Epithelial cell of esophagus (primary cell): ENCODE measurements at places on chromosomes 7 and 10.

DNA sequence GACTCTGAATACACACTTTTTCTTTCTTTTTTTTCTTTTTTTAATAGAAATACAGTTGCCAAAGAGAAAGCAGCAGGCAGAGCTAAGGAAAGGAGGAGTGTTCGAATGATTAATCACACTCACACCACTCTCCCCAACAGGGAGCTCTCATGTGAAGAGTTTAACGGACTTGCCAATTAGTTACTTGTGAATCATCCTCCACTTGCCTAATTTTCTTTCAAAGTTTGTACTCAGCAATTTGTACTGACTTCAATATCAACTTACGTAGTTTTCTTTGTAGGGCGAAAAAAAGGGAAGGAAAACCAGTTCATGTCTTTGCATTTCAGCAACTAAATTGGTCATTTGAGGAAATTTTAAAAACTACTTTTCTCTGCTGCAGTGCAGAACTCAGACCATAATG lies 109.2 kb downstream of the PIP4K2A start:
- peak; percentile 89 for DNase-seq

GRCh38 chr10:69055241-69055640 lies 32.7 kb upstream of the SRGN start:
- no peak for DNase-seq

DNA sequence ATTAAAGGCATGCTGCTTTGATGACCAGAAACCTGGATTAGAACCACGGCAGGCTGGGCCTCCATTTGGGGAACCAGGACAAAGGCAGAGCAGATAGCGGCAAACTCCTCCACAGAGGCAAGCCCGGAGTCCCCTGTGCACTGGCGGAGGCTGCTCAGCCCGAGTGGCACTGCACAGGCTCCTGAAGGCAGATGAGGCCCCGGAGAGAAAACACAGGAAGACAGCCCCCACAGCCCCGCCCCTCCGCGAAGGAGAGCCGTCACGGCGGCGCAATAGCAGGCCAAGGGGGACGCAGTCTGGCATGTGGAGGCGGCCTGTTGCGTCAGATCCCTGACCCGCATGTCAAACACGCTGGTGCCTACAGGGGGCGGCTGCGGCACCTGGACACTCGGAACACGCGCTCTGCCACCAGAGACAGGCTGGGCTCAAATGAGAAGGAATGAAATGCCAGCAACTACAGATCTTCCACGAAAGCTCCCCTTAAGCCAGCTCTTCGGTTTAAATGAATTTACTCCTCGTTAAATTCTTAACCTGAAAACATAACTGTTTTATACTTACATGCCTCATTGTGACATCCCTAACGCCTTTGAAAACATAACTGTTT lies 128.5 kb downstream of the MAD1L1 start:
- DNase-seq: peak; percentile 61

DNA sequence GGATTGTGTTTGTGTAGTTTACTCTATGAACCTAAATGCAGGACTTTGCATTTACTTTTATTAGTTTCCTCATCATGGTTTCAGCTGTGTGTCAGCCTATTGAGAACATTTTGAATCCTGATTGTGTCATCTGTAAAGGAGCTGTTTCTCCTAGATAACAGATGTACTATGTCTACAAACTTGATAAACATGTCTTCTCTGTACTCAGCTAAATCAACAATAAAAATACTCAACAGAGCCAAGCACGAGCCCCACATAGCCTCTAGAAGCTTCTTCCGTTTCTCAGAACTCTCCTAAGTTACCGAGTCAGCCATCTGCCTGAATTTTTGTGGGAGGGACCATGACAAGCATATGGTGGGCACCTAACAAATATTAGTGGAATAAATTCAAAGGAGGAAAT lies 234.7 kb downstream of the SKAP2 start:
- DNase-seq: no peak

DNA sequence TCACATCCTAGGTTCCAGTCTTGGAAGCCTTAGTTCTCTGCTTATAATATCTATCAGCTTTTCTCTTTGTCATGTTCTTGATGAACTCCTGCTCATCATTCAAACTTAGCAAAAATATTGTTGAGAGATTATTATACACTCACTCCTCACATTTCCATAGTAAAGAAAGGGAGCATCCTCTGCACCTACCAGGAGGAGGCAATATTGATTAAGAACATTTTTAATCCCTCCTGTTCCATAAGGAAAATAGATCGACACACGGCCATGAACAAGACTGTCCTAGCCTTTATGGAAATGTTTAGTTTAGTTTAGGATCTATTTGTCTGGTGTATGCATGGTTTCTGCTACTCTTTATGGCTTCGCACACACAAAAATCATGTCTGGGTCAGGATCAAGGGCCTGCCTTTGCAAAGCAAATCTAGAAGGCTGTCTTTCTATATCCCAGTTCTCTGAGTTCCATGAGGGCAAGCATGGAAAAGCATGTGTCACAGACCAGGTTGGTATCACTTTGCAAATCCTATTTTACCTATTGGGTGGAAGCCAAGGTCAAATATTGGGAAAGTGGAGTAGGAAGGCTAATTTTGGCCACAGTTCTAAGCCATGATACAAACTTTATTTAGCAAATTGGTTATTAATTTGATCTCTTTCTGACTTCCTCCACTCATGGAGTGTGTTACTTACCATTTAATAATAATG lies 164.4 kb downstream of the MDFIC start:
- DNase-seq: no peak

GRCh38 chr7:81598951-81599350 lies 170.9 kb downstream of the HGF start:
- no peak for DNase-seq

DNA sequence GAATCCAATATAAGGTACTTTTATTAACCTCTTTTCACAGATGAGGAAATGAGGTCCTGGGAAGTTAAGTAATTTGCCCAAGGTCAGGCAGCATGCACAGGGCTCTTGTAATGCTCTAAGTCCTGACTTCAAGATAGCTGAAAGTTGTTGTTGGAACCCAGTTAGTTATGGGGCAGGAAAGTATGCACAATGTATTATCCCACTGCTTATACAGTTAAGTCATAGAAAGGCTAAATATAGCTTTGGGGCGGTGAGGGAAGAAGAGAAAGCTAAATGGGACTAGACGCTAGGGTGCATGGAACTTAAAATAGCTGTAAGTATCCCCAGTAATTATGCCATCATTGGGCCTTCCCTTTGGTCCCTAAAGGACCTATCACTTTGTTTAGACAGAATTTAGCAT lies 9.2 kb downstream of the GLCCI1 start:
- DNase-seq: no peak

GRCh38 chr10:110020265-110020664 lies 12.5 kb downstream of the ADD3 start:
- no peak for DNase-seq

- no peak for DNase-seq
Measured at GRCh38 chr7:24908166-24908565, 71.8 kb downstream of the OSBPL3 start.

DNA sequence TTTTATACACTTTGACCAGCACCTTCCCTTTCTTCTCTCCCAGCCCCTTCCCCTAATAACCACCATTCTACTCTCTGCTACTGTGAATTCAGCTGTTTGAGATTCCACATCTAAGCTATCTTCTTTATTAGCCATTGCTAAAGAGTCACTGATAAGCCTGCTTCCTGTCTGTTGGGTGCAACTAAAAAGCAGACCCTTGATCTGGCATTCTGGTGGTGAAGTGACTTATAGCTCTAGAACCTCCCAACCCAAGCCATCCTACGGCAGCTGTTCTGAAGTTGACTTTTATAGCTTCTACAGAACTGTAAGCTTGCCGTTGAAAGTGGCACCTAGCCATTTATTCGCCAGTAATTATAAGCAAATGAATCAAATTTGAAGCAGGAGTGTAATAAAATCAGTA lies 105.6 kb downstream of the AHR start:
- DNase-seq: no peak

DNA sequence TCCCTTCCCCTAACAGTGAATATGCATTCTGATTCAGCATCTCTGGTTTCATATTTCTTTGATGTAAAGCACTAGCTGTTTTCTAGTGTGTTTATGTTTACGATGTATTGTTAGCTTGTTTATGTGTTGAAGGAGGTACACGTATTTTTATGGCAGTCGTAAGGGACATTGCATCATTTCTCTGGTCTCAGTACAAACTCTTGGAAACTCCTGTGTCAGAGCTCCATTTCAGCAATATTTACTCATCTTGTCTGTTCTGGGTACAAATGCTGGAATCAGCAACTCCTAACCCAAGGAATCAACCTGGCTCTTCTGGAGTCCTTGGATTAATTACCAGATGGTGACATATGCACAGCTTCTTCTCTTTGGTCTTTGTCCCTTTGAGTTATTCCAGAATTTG lies 270.0 kb upstream of the PLXDC2 start:
- no peak for DNase-seq

DNA sequence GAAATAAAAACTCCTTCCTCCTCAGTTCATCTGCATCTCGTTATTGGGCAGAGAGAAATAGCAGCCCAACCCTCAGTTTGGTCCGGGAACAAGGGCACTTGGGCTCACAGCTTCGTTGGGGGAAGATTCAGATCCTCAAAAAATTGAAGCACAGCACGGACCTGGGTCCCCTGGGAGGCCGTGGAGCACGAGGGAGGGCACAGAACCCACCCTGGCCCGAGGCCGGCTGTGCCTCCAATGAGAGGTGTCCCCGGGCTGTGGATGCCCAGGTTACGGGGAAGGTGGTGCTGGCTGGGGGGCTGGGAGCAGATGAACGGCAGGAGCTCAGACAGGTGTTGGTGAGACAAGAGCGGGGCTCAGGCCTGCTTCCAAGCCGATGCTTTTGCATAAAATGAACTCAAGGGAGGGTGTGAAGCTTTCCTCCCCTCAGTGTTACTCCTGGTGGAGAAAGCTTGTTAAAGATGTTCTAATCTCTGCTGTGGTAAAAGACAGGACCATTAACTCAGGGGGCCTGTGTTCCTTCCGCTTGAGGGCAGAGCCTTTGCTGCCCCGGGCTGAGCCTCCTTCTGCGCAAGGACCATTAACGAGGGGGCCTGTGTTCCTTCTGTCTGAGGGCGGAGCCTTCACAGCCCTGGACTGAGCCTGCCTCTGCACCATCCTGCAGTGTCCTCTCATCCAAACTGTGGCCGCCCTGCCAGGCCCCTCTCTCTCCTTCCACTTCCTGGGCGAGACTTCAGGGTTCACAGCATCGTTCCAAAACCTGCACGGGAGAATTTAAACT lies 302.2 kb downstream of the ADARB2 start:
- DNase-seq: no peak

- DNase-seq: no peak
Measured at GRCh38 chr10:79386637-79387465, 39.6 kb downstream of the PPIF start.

DNA sequence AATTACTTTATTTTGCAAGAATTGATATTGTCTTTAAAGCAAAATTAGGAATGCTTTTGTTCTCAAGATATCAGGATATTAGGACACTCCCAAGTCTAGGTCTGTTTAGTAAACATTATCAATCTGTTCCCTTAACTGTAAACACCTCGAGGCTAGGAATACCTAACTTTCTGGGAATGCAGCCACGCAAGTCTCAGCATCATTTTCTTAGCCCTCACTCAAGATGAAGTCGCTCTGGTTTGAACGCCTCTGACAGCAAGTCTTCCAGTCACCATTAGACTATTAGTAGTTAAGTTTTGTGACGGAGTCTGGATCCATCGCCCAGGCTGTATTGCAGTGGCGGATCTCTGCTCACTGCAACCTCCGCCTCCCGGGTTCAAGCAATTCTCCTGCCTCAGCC lies 128.0 kb upstream of the MYO3A start:
- no peak for DNase-seq

GRCh38 chr7:33781796-33782195 lies 123.5 kb upstream of the BMPER start:
- DNase-seq: no peak

DNA sequence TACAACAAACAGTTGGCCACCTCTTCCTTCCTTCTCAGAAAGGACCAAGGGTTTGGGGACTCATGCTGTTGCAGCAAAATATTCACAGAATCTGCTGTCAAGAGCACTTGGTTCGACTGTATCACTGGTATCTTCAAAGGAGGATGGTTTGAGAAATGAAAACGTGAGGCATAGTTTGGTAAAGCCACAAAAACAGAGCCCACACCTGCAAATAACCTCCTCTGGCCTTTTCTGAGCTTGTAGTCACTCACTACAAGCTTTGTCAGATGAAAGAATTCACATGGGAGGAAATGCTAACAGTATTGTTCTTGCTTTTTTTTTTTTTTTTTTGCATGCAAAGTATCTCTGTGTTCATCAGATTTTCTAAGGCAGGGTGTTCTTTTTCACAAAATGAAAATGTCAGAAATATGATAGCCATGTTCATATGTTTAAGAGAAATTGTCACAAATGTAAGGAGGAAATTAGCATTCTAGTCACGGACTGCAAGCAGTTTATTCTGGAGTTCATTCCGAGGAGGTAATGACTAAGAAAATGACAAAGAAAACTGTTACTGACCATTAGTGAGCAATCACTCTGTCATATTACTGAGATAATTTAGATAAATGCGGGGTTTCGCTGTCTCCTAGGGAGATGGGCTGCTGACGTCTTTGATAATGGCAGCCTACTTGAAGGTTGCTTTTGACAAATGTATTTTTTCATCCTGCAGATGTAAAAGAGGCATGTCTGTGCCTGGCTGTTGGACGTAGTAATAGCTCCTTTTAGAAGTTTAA lies 117.8 kb upstream of the MYO3A start:
- no peak for DNase-seq

- no peak for DNase-seq
Measured at GRCh38 chr10:3616880-3617279, 168.1 kb downstream of the KLF6 start.

GRCh38 chr7:517774-518629 lies 1.6 kb downstream of the PDGFA start:
- peak; percentile 73 for DNase-seq

DNA sequence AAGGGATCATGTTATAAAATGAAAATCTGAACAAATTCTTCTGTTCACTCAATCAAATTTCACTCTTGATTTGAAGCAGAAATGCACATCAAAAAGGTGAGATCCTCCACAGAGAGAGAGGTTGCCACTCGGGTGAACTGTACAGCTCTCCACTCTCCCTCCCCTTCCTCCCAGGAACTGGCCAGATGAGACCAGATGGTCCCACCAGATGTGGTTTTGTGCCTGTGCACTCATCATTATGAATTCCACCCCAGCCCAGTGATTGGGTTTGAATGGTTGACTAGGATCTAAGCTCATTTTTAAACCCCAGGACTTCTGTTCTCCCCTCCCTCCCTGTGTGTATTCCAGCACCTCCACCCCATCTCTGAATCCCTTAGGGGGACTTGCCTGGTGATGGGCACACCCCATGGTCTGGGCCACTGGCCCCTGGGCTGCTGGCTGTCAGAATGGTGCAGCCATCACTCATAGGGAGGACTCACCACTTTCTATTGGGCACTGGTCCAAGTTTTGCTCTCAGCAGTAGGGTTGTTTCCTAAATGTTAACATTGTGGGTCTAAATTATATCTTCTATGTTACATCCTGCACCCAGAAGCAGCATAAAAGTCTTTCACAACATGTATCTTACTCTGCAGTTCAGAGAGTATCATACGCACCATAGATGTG lies 393.1 kb downstream of the TNS3 start:
- no peak for DNase-seq

GRCh38 chr7:82469207-82469606 lies 25.6 kb upstream of the CACNA2D1 start:
- no peak for DNase-seq

GRCh38 chr7:1393421-1393820 lies 65.8 kb downstream of the MICALL2 start:
- DNase-seq: no peak

- no peak for DNase-seq
Measured at GRCh38 chr7:158446706-158447105, 140.9 kb downstream of the PTPRN2 start.

- no peak for DNase-seq
Measured at GRCh38 chr7:47957156-47957555, 8.9 kb upstream of the PKD1L1 start.

GRCh38 chr7:14973712-14974428 lies 71.3 kb upstream of the DGKB start:
- no peak for DNase-seq

- no peak for DNase-seq
Measured at GRCh38 chr7:2107386-2108070, 125.2 kb downstream of the MAD1L1 start.
